ENCODE measurements at places on chromosomes 4 and X. TPM values are rescaled to one million over a fixed set of nuclear protein-coding genes. Genes with fewer than 3 reads are reported as not detected.

The MID2 gene
- 10.0 TPM for total RNA-seq

The PDE6B gene
- 5.6 TPM for total RNA-seq

DNA sequence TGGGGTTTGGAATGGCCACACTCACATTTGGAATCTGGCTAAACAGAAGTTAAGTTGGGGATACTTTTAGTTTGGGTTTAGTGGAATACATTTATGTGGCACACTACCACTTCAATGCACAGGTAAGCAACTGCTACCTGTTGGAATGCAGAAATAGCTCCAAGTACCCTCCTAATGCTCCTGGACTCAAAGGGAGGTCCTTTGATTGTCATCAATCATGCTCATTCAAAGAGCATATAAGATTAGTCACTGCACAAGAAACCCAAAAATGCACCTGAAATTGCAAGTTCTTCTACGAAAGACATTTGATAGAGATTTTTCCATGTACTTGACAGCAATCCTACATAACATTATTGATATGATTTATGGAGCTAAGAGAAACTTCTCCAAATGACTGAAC lies 247.7 kb downstream of the ANKRD50 start:
- no peak for DNase-seq

DNA sequence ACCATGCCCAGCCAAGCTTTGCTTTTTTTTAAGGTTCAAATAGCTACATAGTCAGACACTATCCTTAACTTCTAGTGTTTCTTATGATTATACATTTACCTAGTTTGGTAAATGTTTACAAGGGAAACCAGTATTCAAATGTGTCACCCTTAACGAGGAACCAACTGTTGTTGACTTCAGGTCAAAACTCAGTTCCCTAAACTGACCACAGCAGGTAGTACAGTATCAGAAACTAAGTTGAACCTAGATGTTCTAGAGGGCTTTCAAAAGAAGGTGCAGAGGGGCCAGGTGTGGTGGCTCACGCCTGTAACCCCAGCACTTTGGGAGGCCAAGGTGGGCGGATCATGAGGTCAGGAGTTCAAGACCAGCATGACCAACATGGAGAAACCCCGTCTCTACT lies 11.3 kb downstream of the GPC4 start:
- DNase-seq, result no peak

The GAGE13 gene
- not detected for total RNA-seq

DNA sequence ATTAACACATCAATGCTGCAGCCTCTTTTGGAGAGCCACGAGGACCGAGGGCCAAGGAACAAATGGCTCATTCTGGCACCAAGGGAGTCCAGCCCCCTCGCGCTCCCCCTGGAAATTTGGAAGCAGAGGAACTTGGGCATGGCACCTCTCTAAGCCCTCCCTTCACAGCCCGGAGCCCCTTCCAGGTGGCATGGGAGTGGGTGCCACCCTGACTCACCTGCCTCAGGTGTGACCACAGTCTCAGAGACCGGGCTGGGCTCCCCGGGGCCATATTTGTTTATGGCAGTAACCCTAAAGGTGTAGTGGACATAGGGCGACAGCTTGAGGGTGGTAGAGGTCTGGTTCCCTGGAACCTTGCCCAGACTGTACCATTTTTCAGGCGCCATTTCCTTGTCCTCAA lies 18.8 kb downstream of the L1CAM start:
- DNase-seq, result no peak

DNA sequence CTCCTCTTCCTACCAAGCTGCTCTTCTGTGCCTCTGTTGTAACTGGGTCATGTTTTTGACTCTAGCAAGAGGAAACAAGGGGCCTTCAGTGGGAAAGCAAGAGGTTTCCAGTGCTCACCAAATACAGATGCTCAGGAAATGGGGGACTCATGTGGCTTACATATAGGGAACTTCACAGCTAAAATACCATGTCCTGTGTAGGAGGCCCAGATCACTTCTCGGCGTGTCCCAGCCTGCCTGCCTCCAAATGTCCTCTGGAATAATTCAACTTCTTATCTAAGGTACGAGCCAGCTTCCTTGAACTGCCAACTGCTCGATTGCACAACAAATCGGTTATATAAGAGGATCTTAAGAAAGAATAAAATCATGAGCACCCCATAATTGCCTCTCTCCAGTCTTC lies 161.3 kb downstream of the KIT start:
- no peak for DNase-seq

The HSD17B11 gene
- total RNA-seq, result 51.8 TPM

- peak; percentile 1 for DNase-seq
Measured at GRCh38 chrX:20067709-20068561, 48.8 kb downstream of the MAP7D2 start.

GRCh38 chrX:10722851-10723250 lies 102.5 kb upstream of the MID1 start:
- DNase-seq, result peak; percentile 4

- no peak for DNase-seq
Measured at GRCh38 chr4:83767067-83767466, 231.2 kb downstream of the GPAT3 start.

The ASB11 gene
- not detected for total RNA-seq

- no peak for DNase-seq
Measured at GRCh38 chr4:93730251-93730650, 98.3 kb upstream of the ATOH1 start.

GRCh38 chrX:37504991-37505390 lies 66.5 kb upstream of the LANCL3 start:
- DNase-seq, result no peak

GRCh38 chr4:132530861-132531260 lies 618.2 kb upstream of the PCDH10 start:
- DNase-seq, result no peak

GRCh38 chr4:13766761-13767540 lies 139.4 kb upstream of the BOD1L1 start:
- DNase-seq, result peak; percentile 49

The UGT2B15 gene
- not detected for total RNA-seq

The S100G gene
- not detected for total RNA-seq

GRCh38 chr4:151659601-151660364 lies 101.0 kb downstream of the GATB start:
- DNase-seq, result no peak

- DNase-seq, result no peak
Measured at GRCh38 chr4:76823495-76823894, 74.4 kb downstream of the SOWAHB start.
